NCI-H774 (cell line): ENCODE measurements at places on chromosomes 11 and 22.
A peak's percentile ranks its signal among the peaks of the same experiment; 100 is the strongest.

- DNase-seq = no peak
Observed at GRCh38 chr11:65425105-65425970, 2.7 kb downstream of the NEAT1 start.

GRCh38 chr11:32905028-32905667 lies 12.5 kb downstream of the QSER1 start:
- no peak for DNase-seq

DNA sequence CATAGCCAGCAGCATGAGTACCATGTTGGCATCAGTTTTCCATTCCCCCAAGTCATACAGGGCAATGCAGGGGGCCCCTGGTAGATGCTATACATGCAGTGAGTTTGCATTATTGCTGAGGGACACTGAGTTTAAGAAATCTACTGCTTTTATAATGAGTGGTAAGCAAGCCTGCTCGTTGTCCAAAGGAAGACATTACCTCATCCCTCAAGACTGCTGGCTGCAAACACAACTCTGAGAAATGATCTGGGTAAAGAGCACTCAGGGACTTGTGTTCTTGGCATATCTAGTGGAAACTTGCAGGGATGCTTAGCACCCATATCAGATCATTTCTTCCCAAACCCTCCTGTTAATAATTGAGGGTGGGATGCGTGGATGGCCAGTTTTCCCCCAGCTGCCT lies 77.9 kb downstream of the CWC15 start:
- DNase-seq = no peak

- no peak for DNase-seq
Observed at GRCh38 chr11:93537767-93538261, 5.4 kb downstream of the SMCO4 start.

DNA sequence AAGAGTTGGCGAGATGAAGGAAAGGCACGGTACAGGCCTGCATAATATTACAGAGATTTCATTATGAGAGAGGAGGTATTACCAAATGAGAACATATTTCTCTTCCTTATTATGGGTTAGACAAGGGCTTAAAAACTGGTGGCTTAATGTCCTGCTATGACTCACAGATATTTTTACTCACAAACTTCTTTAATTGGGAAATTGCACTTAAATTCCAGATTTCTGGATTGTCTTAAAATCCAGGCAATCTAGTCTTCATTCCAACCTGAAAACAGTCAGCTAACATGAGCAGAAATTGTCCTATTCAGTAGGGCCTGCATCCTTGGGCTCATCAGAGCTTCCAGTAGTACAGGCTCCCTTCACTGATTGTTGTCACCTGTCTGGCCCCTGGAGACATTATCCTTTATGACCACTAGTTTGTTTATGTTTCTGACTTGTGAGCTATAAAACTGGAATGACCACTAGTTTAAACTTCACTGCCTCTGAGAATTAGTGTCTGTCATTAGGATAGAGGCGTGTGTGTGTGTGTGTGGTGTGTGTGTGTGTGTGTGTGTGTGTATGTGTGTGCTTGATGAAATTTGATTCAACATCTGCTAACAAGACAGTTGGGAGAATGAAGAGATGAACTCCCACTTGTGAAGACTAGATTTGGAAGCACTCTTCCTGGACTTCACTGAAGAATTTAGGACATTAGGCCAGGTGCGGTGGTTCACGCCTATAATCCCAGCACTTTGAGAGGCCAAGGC lies 25.1 kb downstream of the DBX1 start:
- no peak for DNase-seq

GRCh38 chr11:84812471-84812969 lies 814.6 kb downstream of the DLG2 start:
- no peak for DNase-seq

DNA sequence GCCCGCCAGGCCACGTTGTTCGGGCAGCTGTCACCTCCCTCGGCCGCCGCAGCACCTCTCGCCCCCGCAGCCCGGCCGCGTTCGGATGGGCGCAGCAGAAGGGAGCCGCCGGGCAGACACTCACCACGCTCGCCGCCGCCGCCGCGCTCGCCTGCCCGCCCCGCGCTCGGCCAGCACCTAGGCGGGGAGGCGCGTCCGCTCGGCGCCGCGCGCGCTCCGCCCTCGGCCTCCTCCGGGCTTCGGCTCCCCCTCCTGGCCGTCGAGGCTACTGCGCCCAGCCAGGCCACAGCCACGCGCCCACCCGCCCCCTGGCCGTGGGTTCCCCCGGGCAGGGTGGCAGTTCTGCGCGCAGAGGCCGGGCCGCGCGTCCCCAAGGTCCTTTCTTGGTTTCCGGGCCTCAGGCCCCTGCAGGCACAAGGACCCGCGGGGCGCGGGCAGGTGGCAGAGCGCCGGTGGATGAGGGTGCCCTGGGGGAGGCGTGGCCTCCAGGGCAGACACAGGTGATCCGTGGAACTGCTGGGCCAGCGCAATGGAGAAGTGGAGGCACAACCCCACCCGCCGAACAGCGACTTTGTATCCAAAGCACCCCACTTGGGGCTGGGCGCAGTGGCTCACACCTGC lies at the start of gene SLC25A22:
TSS of gene SLC25A22 (minus strand) at position 189 of the 621 bp plus-strand sequence. CDS start 3,275 bp downstream, outside the sequence.
- peak; percentile 82 for DNase-seq

DNA sequence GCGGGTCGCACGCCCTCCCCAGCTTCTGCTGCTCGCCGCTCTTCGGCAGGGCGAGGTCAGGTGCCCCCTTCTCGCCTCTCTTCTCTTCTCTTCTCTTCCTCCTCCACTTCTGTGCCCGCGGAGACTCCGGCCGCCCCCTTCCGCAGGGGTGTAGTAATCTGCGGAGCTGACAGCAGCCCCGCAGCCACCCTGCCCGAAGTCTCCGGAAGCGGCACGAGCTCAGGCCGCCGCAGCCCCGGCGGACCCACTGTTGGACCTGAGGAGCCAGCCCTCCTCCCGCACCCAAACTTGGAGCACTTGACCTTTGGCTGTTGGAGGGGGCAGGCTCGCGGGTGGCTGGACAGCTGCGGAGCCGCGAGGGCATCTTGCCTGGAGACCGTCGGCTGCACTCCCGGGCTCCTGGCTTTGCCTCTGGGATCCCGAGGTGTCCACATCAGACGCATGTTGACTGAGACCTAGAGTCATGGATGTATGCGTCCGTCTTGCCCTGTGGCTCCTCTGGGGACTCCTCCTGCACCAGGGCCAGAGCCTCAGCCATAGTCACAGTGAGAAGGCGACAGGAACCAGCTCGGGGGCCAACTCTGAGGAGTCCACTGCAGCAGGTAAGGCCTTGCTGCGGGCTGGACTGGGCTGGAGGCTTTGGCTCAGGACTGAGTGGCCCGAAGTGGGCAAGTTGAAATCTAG lies 486 bp downstream of the STIM1 start:
- DNase-seq = no peak
